LoVo (cell line): ENCODE measurements at places on chromosomes 3 and 15.

GRCh38 chr15:89958107-89958805 is 42.9 kb upstream of the ZNF710 start:
- peak; percentile 21 for DNase-seq

GRCh38 chr15:60800299-60801072 is 321.5 kb upstream of the ICE2 start:
- no peak for DNase-seq

GRCh38 chr3:19202303-19202702 is 54.0 kb downstream of the KCNH8 start:
- DNase-seq = no peak

DNA sequence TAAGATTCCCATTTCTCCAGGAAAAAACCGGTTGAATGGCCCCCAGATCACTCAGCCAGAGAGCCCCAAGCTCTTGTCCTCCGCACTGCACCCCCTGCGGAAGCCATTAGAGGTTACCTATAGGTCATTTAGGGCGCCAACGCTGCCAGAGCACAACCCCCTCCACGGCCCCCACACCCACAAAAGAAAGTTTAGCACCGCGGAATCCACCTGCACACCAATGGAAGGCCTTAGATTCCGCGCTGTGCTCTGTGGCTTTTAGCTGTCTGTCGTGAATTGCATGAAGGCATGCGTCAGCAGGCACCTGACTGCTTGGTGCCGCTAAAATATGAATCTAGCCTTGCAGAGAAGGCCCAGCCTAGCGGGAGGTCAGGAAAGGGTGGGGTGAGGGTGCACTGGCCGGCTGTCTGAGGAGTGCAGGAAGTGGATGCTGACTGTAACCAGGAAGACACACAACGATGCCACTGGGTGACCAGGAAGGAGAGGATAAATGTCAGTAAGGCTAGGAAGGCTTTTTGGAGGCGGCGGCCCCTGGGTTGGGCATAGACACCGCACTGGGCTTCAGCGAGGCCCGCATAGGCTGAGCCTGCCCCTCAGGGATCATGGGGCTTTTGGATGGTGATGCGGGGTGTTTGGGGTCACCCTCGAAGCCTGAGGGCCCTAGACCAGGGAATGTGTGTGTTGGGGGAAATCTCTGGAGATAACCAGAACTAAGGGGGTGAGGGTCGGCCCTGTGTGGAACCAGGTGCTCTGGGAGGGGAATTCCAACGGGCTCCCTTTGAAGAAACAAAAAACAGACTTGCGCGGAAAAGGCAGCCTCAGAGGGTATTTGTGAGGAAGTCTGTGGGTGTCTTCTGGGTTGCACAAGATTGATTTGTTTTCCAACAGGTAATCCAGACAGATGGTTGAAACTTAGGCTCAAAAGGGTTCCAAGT is 976 bp upstream of the NUP210 start:
- DNase-seq = no peak

- DNase-seq = no peak
These were observed 11.8 kb upstream of the FBXO22 start for GRCh38 chr15:75891895-75892294.

DNA sequence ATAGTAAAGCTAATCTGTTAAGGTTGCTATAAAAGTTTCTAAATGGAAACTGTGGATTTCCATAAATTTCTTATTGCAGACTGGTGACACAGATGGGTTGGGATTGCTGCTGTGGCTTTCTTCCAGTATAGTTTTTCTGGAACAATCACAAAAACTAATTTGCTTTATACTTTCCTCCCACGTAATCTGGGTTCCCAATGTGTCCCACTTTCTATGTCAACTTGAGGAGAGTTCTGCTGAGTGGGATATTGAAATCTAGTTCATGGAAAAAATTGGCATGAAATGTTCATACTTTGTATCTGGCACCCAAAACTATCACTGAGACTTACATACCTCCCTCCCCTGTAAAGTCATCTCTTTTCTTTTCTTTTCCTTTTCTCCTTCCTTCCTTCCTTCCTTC is 126.8 kb downstream of the TGFBR2 start:
- DNase-seq = no peak

DNA sequence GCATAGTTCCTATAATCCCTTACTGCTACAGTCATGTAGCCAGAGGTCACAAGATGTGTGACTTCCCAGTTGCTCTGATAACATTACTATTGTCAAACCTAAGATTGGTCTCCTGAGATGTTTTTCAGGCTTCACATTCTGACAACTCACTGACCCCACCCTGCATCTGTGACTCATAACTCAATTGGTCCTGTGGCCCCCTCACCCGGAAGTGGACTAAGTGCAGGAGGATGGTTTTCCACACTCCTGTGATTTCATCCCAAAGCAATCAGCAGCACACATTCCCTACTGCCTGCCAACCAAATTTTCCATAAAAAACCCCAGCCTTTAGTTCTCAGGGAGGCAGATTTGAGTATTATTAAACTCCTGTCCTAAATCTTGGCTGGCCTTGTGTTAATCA is 564.9 kb upstream of the ZNF385D start:
- DNase-seq = no peak

- DNase-seq = no peak
These were observed 58.3 kb downstream of the NSUN3 start for GRCh38 chr3:94121161-94121560.

GRCh38 chr15:38075466-38075865 is 141.0 kb downstream of the TMCO5A start:
- DNase-seq = no peak

- DNase-seq = no peak
These were observed 10.8 kb downstream of the BCL2L10 start for GRCh38 chr15:52101542-52102323.

- no peak for DNase-seq
These were observed 22.1 kb upstream of the LARS2 start for GRCh38 chr3:45366290-45366689.

DNA sequence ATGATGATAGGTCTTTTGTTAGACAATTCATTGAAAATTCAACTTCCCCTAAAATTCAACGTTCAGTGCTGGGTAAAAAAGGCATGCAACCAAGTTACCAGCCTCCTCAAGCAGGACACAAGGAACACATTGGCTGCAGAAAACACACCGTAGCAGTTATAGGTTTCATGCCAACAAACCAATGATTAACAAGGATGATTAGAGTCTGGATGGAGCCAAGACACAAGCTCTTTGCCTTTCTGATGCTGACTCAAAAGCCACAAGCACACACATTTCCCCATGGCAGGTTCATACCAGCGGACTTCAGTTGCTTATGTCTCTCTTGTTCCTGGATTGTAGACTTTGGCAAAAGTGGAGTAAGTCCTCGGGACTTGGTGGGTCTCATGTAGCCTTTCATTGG is 105.8 kb downstream of the DHX30 start:
- DNase-seq = no peak

DNA sequence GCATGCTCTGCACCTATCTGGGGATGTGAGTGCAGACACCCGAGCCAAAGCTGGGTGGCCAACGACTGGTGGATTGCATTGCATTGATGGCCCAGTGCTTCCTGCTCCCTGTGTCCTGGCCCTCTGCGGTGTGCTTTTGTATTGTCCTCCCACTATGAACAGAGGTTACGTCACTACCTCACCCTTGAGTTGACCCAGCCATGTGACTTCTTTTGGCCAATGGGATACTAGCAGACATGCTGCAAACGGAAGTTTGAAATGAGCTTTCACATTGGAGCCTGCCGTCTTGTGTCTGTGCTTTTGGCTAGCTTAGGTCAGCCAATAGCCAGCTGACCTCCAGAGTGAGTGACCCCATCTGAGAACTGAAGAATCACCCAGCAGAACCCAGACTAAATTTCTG is 15.3 kb upstream of the TBC1D21 start:
- DNase-seq = no peak

DNA sequence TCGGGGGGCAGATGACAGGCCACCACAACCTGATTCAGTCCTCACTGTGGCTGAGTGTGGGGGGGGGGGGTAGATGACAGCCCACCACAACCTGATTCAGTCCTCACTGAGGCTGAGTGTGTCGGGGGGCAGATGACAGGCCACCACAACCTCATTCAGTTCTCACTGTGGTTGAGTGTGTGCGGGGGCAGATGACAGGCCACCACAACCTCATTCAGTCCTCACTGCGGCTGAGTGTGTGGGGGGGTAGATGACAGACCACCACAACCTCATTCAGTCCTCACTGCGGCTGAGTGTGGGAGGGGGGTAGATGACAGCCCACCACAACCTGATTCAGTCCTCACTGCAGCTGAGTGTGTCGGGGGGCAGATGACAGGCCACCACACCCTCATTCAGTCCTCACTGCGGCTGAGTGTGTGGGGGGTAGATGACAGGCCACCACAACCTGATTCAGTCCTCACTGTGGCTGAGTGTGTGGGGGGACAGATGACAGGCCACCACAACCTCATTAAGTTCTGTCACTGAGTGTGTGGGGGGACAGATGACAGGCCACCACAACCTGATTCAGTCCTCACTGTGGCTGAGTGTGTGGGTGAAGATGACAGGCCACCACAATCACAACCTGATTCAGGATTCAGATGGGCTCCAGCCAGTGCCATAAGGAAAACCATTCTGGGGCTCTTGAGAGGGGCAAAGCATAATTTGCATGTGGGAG is 16.9 kb downstream of the ZNF717 start:
- DNase-seq = no peak

DNA sequence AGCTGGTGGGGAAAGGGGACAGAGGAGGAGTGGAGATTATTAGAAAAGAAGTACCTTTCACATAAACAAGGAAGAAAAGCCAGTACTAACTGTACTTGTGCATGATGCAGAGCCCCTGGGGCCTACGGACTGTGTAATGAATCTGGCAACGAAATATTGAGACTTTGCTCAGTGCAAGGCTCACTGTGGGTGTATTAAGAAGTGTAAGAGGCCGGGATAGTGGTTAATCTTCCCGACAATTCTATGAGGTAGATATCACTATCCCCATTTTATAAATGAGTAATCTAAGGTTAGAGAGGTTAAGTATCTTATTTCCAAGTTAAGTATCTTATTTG is 89.5 kb downstream of the WDR76 start:
- no peak for DNase-seq

GRCh38 chr15:70974004-70974832 is 81.6 kb downstream of the LRRC49 start:
- peak; percentile 60 for DNase-seq

DNA sequence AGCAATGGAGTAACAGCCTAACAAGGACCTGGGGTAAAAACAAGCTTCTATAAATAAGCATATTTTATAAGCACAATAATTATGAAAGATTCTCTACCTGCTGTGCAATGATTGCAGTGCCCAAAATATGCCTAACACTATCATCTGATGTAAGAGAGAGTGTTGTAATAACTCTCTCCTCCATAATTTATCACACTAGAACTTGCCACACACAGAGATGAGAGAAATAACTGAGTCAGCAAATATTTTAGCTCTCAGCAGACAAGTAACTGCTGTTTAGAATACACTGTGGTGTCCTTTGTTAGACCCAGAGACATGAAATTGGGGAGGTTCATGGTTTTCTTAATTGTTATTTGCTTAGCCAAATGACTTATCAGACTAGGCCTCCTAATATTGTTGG is 105.3 kb upstream of the ACP3 start:
- no peak for DNase-seq

DNA sequence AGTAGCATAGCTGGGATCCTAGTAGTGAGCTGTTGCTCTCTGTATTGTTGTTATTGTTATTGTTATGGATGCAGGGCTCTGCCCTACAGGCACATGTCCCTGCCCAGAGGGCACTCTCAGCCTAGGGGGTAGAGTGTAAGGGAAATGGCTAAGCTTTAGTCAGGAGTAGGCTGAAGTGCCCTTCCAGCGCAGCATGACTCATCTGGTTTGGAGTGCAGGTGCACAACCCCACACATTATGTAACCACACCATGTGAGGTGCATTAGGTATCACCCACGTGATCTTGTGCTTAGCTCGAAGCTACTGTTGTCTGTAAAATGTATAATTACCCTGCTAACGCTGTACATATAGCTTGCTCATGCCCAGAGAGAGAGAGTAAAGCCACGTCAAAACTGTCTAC is 48.3 kb upstream of the TIPARP start:
- peak; percentile 31 for DNase-seq

DNA sequence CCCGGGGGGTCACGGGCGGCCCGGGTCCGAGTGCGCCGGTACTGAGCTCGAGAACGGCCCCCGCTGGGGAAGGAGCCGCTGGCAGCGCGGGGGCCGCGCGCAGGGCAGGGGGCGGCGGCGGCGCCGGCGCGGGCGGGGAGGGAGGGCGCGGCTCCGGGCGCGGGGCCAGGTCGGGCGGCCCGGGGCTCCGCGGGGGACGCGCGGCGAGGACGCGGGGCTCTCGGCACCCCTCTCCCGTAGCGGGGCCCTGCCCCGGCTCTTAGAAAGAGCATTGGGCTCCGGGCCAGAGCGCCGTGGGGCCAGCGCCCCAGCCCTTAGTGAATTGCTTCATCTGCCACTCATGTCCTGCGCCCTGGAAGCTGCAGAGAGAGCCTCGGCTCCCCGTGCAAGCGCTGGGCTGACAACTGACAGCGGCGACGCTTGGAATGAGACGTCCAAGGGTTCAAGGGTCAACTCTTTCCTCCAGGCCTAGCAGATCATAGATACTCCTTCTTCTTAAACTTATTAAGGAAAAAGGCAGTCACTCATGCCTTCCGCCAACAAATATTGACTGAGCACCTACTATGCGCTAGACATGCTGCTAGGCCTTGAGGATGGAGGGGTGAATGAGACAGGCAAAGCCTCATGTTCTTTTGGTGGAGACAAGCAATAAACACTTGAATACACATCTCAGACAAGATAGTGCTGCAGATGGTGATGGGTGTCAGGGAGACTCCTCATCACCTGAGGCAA is 140.8 kb downstream of the SMAD6 start:
- peak; percentile 76 for DNase-seq

DNA sequence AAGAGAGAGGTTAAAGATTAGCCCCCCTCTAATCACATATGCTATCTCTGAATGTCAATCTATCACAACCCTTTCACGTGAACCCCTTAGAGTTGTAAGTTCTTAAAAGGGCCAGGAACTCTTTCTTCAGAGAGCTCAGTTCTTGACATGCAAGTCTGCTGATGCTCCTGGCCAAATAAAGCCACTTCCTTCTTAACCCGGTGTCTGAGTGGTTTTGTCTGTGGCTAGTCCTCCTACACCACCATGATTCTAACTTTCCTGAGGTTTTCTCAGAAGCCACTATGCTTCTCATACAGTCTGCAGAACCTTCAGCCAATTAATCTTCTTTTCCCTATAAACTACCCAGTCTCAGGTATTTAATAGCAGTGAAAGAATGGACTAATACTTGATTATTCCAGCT is 231.1 kb upstream of the CNTN6 start:
- DNase-seq = no peak

GRCh38 chr3:120495809-120496208 is 45.0 kb upstream of the FSTL1 start:
- DNase-seq = no peak

GRCh38 chr15:75662823-75663519 is 15.3 kb downstream of the SNX33 start:
- no peak for DNase-seq

- no peak for DNase-seq
These were observed 215.8 kb downstream of the AGBL1 start for GRCh38 chr15:86295511-86295910.
